ENCODE measurements at places on chromosomes 6 and 20.

GRCh38 chr20:21238818-21239536 lies 64.2 kb upstream of the XRN2 start:
- DNase-seq = no peak

DNA sequence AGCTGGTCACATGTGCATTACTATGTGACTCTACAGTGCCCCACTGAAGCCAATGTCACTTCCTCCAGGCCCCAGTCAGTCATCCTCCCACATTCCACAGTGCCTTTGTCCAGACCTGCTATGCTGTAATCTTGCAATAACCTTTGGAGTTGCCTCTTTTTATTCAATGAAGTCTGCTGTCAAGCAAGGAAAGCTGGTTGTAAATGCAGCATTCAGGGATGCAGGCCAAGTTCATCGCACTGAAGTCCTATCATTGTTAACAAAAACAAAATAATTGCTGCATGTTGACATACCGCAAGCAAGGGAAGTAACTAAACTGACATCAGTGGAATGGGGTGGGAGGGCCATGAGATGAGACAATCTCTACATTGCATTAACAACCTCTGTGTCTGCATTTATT lies 131.2 kb upstream of the CDYL start:
- no peak for DNase-seq

DNA sequence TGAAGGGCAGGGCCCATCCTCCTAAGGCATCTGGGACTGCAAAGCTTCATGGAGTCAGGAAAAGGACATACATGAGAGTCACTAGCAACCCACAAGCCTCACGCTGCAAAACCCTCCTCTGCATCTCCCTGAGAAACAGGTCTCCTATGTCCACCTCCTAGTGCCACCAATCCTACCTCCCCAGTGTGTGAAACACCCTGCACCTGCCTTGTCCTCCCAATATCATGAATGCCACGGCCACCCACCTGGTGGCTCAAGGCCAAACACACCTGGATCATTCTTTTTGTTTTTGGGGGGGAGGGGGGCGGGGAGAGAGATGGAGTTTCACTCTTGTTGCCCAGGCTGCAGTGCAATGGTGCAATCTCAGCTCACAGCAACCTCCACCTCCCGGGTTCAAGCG lies 90.5 kb downstream of the ZMYND8 start:
- DNase-seq = no peak

DNA sequence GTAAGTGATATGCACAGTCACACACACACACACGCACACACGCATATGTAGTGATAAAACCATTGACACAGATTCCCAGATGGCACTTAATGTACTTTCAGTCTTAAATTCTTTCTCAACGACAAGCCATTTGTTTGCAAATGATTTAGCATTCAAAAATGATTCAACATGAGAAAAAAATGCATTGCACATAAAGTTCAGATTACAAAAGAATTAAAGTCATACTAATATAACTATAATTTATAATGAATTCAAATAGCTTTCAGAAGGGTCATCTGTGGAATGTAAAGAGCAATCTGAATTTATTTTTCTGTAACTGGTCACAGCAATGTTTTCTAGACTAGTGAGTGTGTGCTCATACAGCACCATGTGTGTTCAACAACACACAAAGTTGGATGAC lies 521.6 kb upstream of the ZNF337 start:
- DNase-seq = no peak

DNA sequence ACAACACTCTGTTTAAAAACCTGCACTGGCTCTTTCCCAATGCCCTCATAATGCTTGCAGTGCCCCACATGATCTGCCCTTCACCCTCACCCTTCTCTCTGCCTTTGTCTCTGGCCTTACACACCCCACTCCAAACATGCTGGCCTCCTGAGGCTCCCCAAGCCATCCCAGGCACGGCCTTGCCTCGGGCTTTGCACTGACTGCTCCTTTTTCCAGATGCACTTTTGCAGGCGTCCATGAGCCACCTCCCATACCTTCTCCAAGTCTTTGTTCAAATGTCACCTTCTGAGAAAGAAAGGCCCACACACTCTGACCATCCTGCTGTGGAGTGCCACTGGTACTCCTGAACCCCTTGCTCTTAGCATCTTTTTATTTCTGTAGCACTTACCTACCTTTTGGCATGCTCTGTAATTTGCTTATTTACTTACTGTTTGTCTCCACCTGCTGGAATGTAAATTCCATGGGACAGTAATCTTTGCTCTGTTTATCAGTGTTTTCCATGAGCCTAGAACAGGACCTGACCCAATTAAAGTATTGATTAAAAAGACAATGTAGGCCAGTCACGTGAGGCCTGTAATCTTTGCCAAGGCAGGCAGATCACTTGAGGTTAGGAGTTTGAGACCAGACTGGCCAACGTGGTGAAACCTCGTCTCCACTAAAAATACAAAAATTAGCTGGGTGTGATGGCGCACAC lies 30.7 kb downstream of the GFRA4 start:
- no peak for DNase-seq

GRCh38 chr6:168662301-168662936 lies 221.4 kb downstream of the SMOC2 start:
- no peak for DNase-seq

- DNase-seq = no peak
These were observed 199.0 kb downstream of the JARID2 start for GRCh38 chr6:15444881-15445280.

- DNase-seq = no peak
These were observed 38.6 kb downstream of the SYNJ2 start for GRCh38 chr6:158020272-158020711.

GRCh38 chr6:21941926-21942325 lies 348.4 kb downstream of the SOX4 start:
- no peak for DNase-seq

- peak; percentile 74 for DNase-seq
These were observed 12.2 kb downstream of the CEP250 start for GRCh38 chr20:35467339-35468224.

DNA sequence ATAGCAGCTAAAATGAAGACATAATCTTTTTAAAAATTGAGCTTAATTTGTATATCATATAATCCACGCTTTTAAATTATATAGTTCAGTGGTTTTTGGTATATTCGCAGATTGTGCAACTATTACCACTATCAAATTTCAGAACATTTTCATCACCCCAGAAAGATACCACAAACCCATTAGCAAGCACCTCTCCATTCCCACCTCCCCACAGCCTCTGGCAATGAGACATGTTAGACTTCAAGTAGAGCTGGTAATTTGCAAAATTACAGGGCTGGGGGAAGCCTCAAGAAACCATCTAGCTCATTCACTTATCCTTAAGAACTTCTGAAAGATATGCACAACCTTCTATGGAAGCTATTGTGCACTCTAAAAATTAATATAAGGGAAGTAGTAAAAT lies 37.2 kb downstream of the TRMT6 start:
- no peak for DNase-seq

DNA sequence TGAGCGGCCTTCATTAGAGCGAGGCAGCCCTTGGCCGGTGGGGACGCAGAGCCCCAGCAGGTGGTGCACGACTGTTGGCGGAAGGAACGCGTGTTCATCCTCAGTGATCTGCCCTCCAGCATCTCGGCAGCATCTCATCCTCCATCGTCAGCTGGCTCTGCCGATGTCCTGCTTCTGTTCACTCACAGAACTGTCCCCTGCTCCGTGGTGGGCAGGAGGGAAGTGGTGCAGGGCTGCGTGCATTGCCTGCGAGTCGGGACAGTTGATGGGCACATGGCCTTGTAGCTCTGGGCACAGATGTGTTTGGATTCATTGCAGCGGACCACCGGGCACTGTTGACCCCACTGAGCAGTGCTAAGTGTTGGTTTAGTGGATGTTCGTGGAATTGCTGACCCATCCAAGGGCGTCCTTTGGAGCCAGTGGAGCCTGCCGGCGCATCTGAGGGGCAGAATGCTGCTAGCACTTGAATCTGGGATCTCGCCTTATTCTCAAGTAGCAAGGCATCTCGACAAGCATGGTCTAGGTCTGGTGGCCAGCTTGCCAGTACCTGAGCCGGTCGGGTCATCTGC lies 6.7 kb upstream of the SLC17A9 start:
- DNase-seq = no peak

GRCh38 chr6:25872814-25873213 lies 1.2 kb downstream of the SLC17A3 start:
- DNase-seq = no peak

- DNase-seq = no peak
These were observed 2.7 kb downstream of the KCNS1 start for GRCh38 chr20:45098103-45098773.

DNA sequence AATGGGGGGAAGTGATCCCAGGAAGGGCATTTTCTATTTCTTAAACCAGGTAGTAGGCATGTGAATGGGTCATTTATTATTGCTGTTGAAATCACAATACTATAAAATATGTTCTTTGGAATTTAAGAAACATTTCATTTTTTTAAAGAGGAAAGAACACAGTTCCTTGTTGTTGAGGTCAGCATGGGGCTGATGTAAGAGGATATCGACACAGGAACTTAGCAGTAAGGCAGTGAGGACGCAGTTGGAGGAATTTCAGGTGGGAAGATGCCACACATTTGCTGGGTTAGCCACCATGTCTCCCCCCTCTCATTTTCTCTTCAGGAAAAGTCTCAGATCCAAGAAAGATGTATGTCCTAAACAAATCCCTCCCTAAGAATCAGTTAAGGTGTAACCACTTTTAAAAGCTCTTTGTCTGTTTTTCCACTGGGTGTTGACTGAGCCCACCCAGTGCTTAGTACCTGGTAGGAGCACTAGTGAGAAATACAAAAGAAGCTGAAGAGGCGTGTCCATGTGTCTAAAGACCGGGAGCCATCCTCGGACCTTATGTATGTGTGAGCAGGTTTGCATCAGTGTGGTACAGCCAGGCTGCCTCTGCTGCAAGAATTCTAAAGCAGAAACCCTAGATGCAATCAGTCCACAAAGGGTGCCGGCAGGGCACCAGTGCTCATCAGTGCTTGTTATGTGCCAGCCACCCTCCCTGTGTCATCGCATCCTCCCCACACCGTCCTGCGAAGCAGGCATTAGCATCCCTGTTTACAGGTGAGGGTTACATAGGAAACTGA lies 98.9 kb downstream of the TCP11 start:
- DNase-seq = no peak

DNA sequence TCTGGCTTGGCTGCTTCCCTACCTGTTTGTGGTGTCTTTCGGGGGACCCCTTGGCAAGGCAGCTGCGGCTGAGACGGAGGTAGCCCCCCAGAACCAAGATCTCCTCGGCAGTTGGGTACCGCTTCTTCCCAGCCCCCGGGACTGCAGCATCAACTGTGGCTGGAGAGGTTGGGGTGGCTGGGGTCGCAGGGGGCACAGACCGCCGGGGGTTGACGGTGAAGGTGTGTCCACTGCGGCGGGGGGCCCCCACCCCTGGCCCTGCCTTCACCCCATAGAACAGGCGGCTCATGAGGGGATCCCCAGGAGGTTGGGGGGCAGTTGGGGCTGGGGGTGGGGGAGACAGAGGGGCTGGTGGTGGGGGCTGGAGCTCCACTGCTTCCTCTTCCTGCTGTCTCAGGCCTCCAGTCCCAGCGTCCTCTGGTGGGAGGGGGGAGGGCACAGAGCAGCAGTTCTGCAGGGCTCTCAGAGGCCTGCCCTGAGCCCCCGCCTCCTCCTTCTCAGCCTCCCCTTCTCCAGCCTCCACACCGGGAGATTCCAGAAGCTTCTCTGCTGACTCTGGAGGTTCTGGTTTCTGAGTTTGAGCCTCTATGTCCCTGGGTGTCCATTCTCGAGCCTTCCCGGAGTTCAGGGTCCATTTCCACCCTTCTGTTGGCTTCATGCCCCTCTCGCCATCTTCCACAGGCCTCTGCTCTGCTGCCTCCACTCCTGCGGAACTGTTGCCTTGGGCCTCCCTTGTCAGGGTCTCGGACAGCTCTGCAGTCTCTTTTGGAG lies 1.9 kb downstream of the PPP1R18 start:
- peak; percentile 53 for DNase-seq

GRCh38 chr6:137043710-137044365 lies 927 bp downstream of the IL20RA start:
- peak; percentile 64 for DNase-seq

GRCh38 chr20:24670341-24670872 lies 201.0 kb downstream of the SYNDIG1 start:
- no peak for DNase-seq

- DNase-seq = no peak
These were observed 129.1 kb upstream of the DOK5 start for GRCh38 chr20:54346276-54346675.

- DNase-seq = no peak
These were observed 133.4 kb downstream of the HAO1 start for GRCh38 chr20:7806831-7807230.

- peak; percentile 55 for DNase-seq
These were observed 28.6 kb downstream of the NOL4L start for GRCh38 chr20:32556312-32557184.

- no peak for DNase-seq
These were observed 22.6 kb downstream of the TOP1 start for GRCh38 chr20:41051009-41051825.

- no peak for DNase-seq
These were observed 842.0 kb upstream of the FLRT3 start for GRCh38 chr20:15179381-15179780.

DNA sequence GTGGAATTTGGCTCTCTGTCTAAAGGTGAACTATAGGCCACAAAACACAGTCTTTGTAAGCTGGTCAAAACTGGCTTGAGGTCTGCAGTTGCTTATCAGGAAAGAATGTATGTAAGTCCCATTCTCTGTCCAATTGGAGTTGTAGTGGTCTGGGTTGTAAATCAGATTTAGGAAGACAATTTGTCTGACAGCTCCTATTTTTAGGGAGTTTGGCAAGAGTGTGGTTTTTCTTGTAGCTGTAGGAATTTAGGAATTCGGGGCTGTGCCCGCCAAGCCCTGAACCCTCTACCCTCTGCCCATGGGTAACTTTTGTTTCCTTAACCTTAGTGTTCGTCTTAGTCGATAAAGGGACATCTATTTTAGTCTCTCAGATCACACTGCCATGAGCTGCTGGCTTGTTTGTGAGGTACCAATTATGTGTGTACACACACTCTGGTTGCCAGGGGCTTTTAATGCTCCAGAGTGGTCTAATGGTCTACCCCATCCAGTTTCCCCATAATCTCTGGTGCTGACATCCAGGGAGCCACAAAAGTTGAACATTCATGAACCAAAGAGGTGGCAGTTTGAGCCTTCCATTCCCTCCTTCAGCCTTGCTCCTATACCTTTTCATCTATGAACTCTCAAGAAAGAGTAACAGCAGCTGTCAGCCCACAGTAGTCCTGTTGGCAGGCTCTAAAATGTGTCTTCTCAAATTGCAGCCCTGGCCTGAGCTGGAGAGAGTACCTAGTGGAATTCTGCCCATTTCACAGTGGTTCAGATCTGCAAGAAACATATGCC lies 93.0 kb downstream of the ANKRD6 start:
- DNase-seq = no peak

DNA sequence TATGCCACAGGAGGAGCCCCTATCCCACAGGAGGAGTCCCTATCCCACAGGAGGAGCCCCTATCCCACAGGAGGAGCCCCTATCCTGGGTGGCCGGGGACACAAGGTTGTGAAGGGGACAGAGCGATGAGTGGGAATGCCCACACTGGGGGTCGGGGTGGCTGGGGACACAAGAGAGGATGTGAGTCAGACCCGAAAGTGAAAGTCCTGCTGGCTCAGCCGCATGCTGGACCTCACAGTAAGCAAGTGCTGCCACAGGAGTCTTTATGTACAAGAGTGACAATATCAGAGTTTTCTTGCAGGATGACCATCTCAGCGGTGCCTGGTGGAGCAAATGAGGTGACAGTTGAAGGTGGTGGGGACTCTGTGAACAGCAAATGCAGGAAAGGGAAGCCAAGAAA lies 93.7 kb downstream of the PSMB1 start:
- DNase-seq = no peak

- DNase-seq = no peak
These were observed 42.3 kb upstream of the GRIK2 start for GRCh38 chr6:101351173-101351572.

GRCh38 chr6:148251891-148252290 lies 90.7 kb upstream of the SASH1 start:
- no peak for DNase-seq

Data from adrenal gland (tissue), 19 donors.